Left cardiac atrium (tissue), 4 donors: ENCODE measurements at places on chromosomes 2 and 18.

DNA sequence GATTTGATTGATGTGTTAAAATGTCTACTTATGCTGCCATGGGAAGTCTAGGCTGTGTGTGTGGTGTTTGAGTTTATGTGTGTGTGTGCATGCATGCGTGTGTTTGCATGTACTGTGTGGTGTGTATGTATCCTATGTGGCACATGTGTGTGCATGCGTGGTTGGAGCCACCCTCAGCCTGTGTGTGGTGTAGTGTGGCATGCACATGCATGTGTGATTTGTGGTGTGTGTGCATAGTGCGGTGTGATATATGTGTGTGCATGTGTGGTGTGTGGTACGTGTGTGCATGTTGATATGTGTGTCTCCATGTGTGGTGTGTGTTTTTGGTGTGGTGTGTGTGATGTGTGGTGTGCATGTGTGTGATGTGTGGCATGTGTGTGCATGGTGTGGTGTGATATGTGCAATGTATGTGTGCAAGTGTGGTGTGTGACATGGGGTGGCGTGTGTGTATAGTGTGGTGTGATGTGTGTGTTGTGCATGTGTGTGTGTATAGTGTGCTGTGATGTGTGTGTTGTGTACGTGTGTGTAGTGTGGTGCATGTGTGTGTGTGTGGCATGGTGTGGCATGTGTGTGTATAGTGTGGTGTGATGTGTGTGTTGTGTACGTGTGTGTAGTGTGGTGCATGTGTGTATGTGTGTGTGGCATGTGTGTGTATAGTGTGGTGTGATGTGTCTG is 66.6 kb upstream of the HDAC4 start:
- peak; percentile 7 for DNase-seq

- DNase-seq: no peak
Measured at GRCh38 chr2:138496096-138496651, 5.4 kb upstream of the SPOPL start.

DNA sequence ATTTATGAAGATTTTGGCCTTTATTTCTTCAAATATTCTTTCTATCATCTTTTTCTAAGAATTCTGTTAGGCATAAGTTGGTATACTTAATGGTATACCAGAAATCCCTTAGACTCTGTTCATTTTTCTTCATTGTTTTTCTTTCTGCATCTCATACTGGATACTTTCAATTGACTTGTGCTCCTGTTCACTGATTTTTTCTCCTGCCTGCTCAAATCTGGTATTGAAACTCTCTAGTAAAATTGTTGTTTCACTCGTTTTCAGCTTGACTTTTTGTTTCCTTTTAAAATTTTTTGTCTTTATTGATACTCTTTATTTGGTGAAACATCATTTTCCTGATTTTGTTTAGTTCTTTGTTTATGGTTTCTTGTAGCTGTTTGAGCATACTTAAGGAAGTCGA is 243.2 kb downstream of the TRIB2 start:
- no peak for DNase-seq

- no peak for DNase-seq
Measured at GRCh38 chr2:196131384-196131937, 39.9 kb downstream of the STK17B start.

- DNase-seq: peak; percentile 62
Measured at GRCh38 chr18:77207540-77207939, 42.1 kb upstream of the GALR1 start.

DNA sequence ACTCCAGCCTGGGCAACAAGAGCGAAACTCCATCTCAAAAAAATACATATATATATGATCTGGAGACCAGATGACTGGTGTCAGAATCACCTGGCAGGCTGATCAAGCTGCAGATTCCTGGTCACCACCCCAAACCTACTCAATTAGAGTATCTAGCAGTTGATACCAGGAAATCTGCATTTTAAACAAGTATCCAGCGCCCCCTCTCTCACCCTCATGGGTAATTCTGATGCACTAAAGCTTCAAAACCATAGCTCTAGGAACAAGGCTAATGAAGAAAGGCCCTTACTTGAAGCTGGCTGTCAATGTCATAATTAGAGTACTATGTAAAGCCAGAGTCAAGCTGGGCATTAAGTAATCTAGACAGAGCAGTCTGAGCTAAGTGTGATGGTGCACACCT is 25.0 kb upstream of the PCBP1 start:
- DNase-seq: no peak

DNA sequence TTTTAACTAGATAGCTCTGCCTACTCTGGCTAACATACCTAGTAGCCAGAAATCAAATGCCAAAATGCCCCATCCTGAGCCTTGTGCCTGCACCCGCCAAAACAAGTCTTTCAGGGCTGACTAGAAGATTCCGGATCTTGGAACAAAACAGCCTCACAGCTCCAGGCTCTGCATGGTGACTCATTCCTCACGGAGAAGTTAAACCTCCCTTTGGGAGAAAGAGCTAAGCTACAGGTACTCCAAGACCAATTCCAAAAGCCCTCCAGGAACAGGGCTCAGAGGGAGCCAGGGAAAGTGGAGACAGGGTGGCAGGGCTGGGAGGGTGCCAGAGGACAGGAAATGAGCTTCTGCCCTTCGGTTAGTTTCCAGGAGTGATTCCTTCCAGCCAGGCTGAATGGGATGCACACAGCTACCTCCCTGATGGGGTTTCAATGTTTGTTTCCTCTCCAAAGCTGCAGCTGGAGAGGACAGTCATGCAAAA is 295.6 kb downstream of the TNS1 start:
- DNase-seq: no peak

DNA sequence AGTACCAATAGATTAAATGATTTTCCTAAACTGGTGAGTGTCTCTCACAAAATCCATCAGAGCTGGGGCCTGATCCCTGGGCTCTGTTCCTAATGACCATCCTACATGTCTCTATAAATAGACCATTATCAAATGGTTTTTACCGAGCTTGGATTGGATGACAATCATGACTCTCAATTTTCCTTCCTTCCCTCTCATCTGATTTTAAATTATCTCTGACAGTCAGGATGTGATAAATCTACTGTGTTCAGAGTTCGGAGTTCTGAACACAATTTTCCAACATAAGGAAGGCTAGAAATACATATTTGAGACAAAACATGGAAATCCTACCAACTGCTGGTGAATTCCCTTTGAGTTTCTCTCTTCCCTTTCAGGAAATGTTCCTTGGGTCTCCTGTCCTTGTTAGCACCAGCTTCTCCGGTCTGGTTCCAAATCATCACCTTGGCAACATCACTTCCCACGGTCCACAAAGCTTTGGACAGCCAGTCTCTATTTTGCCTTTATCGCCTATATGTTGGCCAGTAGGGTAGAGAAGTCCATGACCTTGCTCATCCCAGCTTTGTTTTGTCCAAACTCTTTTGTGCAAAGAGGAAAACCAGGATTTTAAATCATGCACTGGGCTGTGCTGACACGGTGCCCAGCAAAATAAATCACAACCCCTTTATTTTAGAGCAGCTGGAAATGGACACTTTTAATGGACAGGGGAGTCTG is 139.6 kb upstream of the ITGA6 start:
- DNase-seq: no peak

- DNase-seq: no peak
Measured at GRCh38 chr2:11680901-11681721, 11.1 kb upstream of the NTSR2 start.

- no peak for DNase-seq
Measured at GRCh38 chr2:127110985-127111384, 4.0 kb upstream of the BIN1 start.

- no peak for DNase-seq
Measured at GRCh38 chr18:37378336-37379010, 187.1 kb downstream of the CELF4 start.

- DNase-seq: no peak
Measured at GRCh38 chr2:236755278-236755840, 185.7 kb downstream of the ACKR3 start.

DNA sequence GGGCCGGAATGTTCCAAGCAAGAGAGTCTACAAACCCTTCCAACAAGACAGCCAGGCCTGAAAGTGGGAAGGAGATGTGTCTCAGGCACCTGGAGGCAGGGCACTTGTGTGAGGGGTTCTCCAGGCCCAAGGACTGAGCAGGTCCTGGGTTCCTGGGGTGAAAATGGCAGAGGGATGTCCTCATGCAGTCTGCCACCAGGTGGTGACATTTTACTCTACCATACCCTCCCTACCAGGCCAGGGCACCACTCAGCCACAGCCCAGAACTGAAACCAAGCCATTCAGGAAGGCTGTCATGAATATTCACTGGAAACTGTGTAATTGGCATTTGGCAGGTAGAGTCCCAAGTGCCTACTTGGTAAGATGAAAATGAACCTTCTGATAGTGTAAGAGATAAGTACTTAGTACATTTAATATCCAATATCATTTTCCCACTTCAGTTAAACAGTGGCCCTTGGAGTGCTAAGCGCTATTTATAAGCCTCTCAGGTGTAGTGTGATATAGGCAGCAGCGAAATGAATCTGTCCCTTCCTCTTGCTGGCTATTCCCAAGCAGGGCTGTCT is 185.1 kb downstream of the MYO5B start:
- DNase-seq: no peak

GRCh38 chr2:96819128-96819875 is 3.2 kb downstream of the CNNM3 start:
- no peak for DNase-seq

DNA sequence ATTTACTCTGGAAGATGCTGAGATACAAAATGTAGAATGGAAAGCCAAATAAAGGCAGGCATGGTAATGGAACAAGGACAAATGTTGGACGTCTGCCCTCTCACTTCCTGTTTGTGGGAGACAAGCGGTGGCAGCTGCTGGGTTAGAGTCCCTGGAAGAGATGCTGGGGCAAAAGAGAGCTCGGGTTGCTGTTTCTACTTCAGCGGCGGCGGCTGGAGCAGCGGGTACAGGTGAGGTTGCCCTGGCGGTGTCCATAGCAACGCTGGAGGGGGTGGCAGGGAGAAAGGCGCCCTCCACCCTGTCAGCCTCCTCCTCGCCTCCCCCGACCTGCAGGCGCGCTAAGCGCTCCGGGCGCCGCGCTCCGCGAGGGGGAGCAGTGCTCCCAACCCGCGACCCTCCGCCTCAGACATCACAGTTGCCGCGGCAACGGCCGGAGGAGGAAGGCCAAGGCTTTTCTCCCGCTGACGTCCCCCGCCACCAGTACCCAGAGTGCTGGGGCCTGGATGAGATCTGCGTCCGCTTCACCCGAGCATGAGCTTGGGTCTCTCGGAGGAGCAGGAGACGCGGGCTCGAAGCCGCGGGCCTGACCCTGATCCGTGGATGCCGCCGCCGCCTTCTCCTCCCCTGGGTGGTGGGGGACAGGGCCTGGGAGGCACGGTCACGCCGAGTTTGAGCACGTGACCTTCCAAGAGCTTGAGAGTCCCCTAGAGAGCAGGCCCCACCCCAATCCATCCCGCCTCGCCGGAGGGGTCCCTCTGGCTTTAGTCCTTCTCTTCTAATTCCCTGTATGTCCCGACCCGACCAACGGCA is 65.6 kb downstream of the NOL4 start:
- peak; percentile 20 for DNase-seq

DNA sequence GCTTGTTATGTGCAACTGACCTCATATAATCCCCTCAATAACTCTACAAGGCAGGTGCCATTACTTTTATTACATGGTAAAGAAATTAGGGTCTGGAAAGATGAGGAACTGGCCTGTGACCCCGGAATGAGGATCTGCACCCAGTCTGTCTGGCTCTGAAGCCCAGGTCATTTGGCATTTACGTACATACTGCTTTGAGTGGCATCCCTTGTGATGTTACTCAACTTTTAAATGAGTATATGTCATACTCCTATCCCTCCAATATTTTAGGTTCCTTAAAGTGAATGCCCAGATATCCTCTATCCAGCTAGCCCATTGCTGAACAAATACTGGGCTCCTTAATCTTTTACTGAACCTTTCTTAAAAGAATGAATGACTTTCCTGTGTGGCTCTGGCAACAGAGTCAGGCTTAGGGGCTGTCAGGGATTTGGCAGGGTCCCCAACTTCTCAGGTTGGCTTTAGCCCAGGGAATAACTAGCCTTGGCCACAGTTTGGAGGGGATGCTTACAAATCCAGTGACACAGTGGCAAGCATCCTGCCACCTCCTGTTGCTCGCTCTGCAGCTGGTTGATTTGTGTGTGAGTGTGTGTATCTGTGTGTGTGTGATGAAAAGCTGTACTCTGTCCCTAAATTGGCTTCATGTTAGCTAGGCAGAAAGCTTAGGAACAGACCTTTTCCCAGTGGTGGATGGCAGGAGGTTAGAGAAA is 3.4 kb upstream of the CXCR4 start:
- no peak for DNase-seq

- DNase-seq: no peak
Measured at GRCh38 chr2:43319541-43319940, 93.1 kb upstream of the ZFP36L2 start.

DNA sequence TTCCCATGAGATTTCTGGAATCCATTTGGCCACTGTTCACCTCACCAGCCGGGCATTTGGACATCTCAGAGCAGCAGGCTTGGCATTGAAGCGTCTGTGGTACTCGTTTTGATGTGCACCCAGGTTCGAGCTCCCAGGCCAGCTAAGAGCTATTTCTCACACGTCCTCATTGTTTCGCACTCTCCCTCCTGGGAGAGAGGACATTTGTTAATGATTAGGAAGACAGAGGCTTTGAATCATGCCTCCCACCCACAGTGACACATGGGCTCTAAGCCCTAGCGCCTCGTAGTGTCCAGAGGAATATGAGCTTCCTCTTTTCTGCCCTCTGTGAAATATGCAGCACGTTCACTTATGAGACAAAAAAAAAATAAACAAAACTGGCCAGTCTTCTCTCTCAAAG is 361.8 kb downstream of the RND3 start:
- DNase-seq: no peak

- DNase-seq: no peak
Measured at GRCh38 chr2:145064511-145064910, 544.6 kb upstream of the ZEB2 start.

GRCh38 chr2:241659150-241659739 is 21.8 kb downstream of the ATG4B start:
- DNase-seq: peak; percentile 61

DNA sequence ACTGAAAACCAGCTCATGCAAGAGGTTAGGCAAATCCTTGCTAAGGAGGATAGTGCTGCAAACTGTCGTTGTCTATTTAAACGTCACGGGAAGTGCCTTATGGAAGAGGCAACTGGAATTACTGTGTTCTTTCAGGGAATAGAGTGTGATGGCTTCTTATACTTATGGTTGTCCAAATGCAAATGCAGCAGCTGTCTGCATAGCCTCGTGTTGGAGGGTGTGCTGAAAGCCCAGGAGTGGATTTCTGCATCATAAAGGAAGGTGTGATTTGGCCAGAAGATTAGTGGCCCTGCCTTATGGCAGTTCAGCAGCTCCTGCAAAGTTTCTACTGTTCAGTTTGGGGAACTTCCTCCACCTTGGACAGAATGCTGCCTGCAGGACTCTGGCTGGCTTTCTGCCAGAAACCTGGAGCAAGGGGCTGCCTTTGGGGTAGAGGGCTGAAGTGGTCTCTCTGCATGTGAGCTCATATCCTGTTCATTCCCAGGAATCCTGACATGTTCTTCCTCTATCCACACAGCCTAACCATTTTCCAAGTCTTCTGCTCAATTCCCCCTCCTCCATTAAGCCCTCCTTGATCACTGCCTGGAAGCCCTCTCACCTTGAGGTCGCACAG is 321.2 kb upstream of the CXCR4 start:
- no peak for DNase-seq

DNA sequence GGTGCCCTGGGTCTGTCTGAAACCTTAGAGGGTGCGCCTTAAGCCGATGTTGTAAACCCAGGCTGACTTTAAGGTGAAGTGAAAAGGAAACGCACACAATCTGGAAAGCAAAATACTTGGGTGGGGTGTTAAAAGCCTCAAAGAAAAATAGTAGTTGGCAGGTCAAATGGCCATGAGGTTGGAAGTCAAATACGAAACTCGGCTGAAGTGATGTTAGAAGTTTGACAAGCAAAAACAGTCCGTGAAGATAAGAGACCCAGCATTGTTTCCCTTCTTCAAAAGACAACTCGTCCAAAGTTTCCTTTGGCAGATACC is 1.4 kb upstream of the CDC42EP3 start:
- DNase-seq: no peak

- no peak for DNase-seq
Measured at GRCh38 chr2:134669731-134670669, 48.8 kb downstream of the TMEM163 start.
